ENCODE measurements at places on chromosomes 5 and 9.

- no peak for DNase-seq
Observed at GRCh38 chr9:98164912-98165311, 27.5 kb downstream of the CORO2A start.

DNA sequence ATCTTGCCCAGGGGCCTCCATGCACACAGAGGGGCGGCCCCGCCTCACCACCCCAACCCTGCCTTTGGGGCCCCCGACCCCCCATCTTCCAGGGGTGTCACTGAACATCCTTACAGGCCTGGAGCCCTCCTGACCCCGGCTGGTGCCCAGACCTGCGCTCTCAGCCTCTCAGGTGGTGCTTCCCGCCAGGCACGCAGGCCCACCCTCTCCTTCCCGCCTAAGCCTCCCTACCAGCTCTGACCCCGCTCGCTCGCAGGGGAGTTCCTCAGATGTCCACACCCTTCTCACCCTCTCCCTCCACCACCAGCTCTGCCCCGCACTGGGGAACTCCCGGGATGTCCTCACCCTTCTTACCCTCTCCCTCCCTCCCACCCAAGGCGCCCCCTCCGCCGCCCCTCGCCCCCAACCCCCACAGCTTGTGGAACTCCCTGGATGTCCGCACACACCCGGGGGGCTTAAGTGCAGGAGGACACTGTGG is 12.3 kb upstream of the QRFP start:
- DNase-seq: no peak

DNA sequence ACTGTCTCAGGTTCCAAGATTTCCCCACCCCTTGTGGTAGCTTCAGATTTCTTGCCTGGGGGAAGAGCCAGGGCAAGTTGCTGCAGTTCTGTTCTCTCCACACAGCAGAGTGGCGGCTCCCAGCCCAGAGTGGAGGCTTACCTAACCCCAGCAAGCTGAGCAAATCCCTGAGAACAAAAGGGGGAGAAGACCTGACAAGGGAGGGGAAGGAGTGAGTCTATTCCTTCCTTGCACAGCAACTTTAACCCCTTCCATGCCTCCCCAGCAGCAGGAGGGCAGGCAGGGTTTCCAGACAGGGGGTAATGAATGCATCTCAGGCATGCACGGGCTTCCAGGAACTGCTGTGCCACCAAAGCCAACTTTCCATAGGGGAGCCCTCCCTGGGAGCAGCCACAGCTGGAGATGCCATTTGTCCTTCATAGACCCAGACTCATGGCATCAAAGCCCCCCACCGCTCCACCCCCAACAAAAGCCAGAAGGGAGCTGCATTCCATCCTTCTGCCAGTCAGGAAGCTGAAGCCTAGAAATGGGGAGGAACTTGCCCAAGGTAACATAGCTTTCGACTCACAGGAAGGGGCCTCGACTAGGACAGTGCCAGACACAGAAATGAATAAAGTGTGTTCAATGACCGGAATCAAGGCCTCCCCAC is 28.8 kb upstream of the FAT2 start:
- no peak for DNase-seq

DNA sequence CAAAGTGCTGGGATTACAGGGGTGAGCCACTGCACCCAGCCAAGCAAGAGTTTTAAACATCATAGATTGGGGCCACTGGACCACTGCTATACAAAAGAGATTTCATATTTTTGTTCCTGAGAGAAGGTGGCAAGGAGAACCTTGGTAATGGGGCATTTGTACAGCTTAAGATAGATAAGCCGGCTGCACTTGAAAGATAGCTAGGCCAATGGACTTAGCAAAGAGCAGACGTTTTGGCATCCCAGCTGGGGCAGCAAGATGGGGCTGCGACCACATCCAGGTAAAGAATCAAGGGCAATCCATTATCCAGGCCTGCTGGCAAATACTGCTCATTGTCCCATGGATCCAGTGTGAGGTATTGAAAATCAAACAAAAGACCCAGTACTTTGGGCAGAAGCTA is 3.9 kb upstream of the ISCA1 start:
- no peak for DNase-seq

DNA sequence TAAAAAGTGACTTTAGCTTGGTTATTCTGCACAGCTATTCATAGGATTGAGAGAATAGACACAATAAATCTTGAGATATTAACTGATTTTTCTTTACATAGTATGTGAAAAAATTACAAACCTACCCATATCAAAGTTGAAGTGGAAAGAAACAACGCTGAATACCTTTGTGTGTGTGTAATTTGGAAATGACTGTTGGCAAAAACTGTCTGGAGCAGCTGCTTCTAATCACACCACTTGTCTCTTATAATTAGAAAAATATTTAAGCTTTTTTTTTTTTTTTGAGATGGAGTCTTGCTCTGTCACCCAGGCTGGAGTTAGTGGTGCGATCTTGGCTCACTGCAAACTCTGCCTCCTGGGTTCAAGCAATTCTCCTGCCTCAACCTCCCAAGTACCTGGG is 110.8 kb upstream of the POC5 start:
- DNase-seq: no peak

GRCh38 chr5:14269395-14269794 is 126.3 kb downstream of the TRIO start:
- DNase-seq: no peak

- no peak for DNase-seq
Observed at GRCh38 chr5:132865668-132866341, 464 bp downstream of the GDF9 start.

GRCh38 chr5:24094081-24094679 is 550.6 kb downstream of the CDH10 start:
- DNase-seq: no peak

GRCh38 chr5:50945139-50945538 is 278.7 kb downstream of the PARP8 start:
- no peak for DNase-seq

DNA sequence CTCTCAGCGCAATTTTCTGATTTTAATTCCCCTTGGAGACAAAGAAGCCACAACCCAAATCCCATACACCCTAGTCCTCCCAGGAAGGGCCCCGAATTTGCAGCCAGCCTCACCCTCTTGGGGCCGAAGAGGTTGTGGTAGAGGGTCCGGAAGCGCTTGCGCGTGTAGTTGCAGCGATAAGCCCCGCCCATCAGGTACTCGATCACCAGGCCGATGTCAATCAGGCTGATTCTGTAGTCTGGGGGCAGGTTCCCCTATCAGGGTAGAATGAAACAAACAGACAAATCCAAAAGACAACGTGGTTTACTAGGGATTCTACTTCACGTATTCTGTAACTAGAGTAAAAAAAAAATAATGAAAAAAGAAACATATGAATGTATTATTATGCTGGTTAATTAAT is 210.6 kb upstream of the KLF9 start:
- DNase-seq: no peak

- DNase-seq: no peak
Observed at GRCh38 chr5:61887271-61887670, 418.7 kb upstream of the KIF2A start.

DNA sequence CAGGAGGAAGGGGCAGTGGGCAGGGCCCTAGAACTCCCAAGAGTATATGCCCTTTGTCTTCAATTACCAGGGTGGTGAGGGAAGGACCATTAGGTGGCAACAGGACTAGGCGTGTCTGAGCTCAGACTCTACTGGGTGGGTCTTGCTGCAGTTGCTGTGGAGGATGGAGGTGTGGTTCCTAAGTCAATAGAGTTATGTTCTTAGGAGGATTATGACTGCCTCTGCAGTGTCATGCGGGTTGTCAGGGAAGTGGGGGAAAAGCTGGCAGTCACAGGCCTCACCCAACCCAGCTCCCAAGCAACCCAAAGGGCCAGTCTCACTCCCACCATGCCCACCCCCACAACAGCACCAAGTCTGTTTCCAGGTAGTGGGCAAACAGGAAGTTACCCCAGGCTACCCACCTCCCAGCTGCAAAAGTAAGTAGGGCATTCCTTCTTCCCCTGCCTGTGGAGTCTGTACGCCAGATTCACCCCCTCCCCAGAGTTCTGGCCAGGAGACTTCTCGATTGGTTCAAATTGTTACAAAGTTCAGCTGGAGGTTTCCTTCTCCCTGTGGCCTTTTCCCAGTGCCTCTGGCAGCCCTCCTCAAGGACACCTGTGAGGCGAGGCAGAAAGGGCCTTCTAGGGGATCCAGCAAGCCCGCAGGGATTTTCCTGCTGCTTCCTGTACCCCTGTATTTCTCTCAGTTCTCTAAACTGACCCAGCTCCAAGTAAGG is 145.3 kb downstream of the HINT1 start:
- no peak for DNase-seq

GRCh38 chr9:69056191-69056815 is 20.8 kb downstream of the FXN start:
- no peak for DNase-seq

DNA sequence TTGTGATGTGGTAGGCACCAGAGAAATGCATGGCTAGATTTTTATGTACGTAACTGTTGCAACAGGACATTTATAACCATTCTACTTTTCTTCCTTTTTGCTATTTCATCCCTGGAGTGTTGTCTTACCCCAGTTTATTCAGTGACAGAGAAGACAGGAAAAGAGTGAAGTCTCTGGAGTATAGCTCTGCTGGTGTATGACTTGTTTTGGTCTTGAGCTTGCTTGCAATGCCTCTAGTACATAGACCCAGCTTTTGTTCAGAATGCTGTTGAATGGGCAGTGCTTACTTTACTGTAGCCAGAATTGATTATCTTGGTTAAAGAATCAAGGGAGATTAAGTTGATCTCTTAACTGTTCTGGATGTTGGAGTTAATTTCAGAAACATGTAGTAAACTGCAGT is 94.3 kb downstream of the PBX3 start:
- no peak for DNase-seq

GRCh38 chr5:60504342-60504741 is 195.6 kb downstream of the DEPDC1B start:
- no peak for DNase-seq

GRCh38 chr5:92332039-92332438 is 948.9 kb upstream of the ARRDC3 start:
- no peak for DNase-seq

DNA sequence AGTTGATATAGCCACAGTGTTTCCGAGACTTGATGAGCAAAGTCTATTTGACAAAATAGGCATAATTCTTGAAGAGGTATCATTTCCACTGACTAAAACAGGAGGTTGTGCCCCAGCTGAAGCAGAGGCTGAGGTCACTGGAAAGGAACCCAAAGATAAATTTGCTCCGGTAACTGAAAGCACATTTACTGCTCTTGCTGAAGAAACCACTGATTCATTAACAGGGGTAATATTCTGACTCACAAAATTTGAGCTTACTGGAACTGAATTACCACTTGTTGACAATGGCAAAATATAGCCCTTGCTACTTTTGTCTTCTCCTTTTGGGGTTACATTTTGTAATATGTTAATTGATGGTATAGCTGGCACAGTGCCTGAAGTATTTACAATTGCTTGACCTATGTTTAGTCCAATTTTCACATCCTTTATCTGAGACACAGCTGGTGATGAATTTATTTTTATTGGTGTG is 30.2 kb downstream of the MLANA start:
- DNase-seq: no peak

- no peak for DNase-seq
Observed at GRCh38 chr9:110410961-110411360, 73.3 kb upstream of the TXNDC8 start.

GRCh38 chr5:73300337-73301207 is 127.6 kb downstream of the TMEM174 start:
- DNase-seq: no peak

DNA sequence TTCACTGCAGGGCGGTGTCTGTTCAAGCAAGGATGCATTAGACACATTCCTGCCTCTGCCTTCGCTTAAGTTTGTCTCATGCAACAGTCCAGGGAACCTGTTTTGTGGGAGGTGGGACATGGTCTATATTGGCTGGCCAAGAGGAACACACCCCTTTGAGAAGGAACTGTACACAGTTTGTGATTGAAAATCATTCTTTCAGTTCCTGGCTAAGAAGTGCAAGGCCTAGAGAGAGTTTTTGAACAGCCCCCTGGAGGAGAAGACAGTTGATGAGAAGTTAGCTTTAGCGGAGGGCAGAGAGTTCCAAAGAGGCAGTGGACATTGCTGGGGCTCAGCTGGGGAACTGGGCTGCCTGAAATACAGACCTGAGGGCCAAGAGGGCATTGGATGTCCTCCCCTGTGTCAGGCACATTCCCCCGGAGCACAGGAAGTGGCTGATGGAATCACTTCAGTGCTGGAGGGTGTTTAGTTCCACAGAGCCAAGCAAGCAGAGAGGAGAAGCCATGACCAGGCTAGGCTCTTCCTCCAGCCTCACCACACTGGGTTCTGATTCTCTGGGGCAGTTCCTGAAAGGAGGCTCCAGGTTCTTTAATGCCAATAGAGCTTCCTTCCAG is 66.6 kb downstream of the RGS3 start:
- DNase-seq: no peak

DNA sequence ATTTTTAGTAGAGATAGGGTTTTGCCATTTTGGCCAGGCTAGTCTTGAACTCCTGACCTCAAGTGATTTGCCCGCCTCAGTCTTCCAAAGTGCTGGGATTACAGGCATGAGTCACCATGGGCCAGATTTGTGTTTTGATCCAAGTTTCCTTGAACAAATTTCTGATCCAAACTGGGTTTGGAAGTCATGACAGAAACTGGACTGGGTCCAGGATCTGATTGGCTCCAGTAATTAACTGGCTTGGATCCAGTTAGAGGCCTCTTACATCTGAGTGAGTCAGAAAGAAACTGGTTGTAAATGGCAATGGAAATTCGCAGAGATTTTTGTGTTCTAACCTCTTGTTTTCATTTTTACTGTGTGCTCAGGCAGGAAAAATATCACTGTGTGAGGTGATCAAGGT is 141.6 kb downstream of the SLC25A46 start:
- no peak for DNase-seq
